Dermis blood vessel endothelial cell (primary cell): ENCODE measurements at places on chromosomes 5 and 9.

- DNase-seq, result no peak
These were observed 25.0 kb upstream of the ITGA2 start for GRCh38 chr5:52964138-52964537.

- no peak for DNase-seq
These were observed 202.9 kb downstream of the SYK start for GRCh38 chr9:91004484-91004883.

DNA sequence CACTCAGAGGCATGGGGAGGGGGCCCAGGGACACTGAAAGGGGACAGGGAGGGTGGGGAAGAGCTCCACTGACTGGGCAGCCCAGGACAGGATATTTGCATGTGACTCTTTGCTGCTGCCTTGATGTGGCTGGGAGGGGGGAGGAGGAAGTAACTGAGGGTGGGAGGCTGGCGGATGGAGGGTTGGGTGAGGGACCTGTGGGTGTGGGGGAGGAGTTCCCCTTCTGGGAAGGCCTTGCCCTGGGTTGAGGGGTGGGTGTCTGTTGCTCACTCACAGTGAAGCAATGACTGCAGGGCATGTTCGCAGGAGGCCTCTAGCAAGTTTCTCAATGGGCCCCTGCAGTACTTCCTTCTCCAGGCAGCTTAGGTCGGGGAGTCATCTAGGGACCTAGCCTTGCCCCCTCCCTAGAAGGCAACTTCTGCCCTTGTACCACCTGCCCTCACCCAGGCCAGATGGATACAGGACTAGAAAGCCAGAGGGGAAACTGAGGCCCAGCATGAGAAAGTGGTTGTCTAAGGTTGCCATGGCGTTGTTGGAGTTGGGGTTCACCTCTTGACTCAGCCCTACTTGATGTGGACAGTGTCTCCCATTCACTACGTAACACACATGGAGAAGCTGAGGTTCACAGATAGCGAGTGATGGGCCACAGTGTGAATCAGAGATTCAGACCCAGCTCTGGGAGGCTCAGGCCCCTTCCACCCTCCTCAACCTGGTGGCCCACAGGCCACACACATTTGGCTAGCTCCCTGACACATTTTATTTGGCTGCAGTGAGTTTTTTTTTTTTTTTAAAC lies 3.0 kb downstream of the GRK6 start:
- no peak for DNase-seq

GRCh38 chr9:123883634-123884033 lies 46.3 kb downstream of the DENND1A start:
- DNase-seq, result no peak

- DNase-seq, result no peak
These were observed 109.0 kb downstream of the BAAT start for GRCh38 chr9:101275769-101276250.

GRCh38 chr9:77927265-77927664 lies 104.3 kb downstream of the GNAQ start:
- no peak for DNase-seq
